ENCODE measurements at places on chromosomes 5 and 9. TPM values are rescaled to one million over a fixed set of nuclear protein-coding genes. Genes with fewer than 3 reads are reported as not detected.

MRNIP gene
- 23.6 TPM for total RNA-seq

CDHR2 gene
- total RNA-seq: 1.7 TPM

NKD2 gene
- 4.3 TPM for total RNA-seq

NOXA1 gene
- total RNA-seq: 0.80 TPM

IL5 gene
- total RNA-seq: 0.39 TPM

ARID3C gene
- 0.49 TPM for total RNA-seq

CBY3 gene
- total RNA-seq: not detected

SOX30 gene
- 0.12 TPM for total RNA-seq

GRIN3A gene
- total RNA-seq: not detected

CMBL gene
- total RNA-seq: 0.47 TPM

PRRC1 gene
- 55.6 TPM for total RNA-seq

CDC20B gene
- total RNA-seq: 0.17 TPM

CPEB4 gene
- 26.1 TPM for total RNA-seq

FANCC gene
- total RNA-seq: 17.6 TPM

HMCN2 gene
- total RNA-seq: not detected

SGTB gene
- total RNA-seq: 17.8 TPM

FOXD4L3 gene
- 0.29 TPM for total RNA-seq

SLC36A2 gene
- total RNA-seq: not detected

GRXCR2 gene
- total RNA-seq: not detected

SLC36A3 gene
- total RNA-seq: not detected

SPINK6 gene
- not detected for total RNA-seq

FGD3 gene
- total RNA-seq: 133 TPM

AJM1 gene
- total RNA-seq: 8.8 TPM

RICTOR gene
- total RNA-seq: 53.7 TPM

MRPS2 gene
- 37.0 TPM for total RNA-seq

GPR21 gene
- 0.32 TPM for total RNA-seq

IFNA13 gene
- total RNA-seq: not detected

CDO1 gene
- total RNA-seq: 0.61 TPM

OBP2B gene
- total RNA-seq: not detected

PALM2AKAP2 gene
- 5.2 TPM for total RNA-seq

AK3 gene
- 27.7 TPM for total RNA-seq
